ENCODE measurements at places on chromosomes 13 and 19.

- no peak for DNase-seq
These were observed 107.6 kb downstream of the SLC25A15 start for GRCh38 chr13:40897053-40897452.

DNA sequence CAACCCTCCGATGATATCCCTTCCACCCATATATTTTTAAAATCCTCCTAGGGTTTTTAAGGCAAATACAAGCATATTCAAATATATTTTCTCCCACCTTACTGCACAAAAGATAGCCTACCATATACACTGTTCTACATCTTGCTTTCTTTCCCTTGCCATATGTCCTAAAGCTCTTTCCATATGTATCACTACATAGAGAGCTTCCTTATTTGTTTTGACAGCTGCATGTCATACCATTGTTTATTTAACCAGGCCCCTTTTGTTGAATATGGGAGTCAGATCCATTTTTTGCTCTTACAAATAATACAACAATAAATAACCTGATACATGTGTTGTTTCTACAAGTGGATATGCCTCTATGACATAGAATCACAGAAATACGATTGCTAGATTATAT lies 32.8 kb upstream of the WDFY2 start:
- DNase-seq, result no peak

- DNase-seq, result no peak
These were observed 270.2 kb downstream of the IRS2 start for GRCh38 chr13:109516186-109516585.

DNA sequence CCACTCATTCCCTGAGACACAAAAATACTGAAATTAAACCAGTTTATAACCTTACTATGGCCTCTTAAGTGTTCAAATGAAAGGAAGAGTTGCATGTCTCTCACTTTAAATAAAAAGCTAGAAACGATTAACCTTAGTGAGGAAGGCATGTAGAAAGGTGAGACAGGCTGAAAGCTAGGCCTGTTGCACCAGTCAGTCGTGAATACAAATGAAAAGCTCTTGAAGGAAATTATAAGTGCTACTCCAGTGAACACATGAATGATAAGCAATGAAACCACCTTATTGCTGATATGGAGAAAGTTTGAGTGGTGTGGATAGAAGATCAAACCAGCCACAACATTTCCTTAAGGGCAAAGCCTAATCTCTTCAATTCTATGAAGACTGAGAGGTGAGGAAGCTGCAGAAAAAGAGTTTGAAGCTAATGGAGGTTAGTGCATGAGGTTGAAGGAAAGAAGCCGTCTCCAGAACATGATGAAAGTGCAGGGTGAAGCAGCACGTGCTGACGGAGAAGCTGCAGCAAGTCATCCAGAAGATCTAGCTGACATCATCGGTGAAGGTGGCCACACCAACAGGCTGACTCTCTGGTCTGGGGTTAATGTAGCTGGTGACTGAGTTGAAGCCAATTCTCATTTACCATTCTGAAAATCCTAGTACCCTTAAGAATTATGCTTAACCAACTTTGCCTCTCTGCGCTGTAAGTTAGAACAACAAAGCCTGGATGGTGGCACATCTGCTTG lies 94.5 kb upstream of the TEX29 start:
- DNase-seq, result no peak

GRCh38 chr19:16650821-16651220 lies 9.1 kb downstream of the SMIM7 start:
- DNase-seq, result no peak
